HT-29 (cell line): ENCODE measurements at places on chromosomes 6 and 20. TPM values are rescaled to one million over a fixed set of nuclear protein-coding genes. Genes with fewer than 3 reads are reported as not detected.

GRCh38 chr20:2767768-2768631, 32.4 kb downstream of the CPXM1 start:
- peak; percentile 54 for DNase-seq

GRCh38 chr20:23114448-23115082, 28.4 kb upstream of the CD93 start:
- no peak for DNase-seq

- no peak for DNase-seq
These were observed 18.9 kb upstream of the SYNJ2 start for GRCh38 chr6:157962601-157963302.

- no peak for DNase-seq
These were observed 58.7 kb downstream of the BCKDHB start for GRCh38 chr6:80165143-80165542.

The FABP7 gene
- total RNA-seq = not detected in 2 replicates

The DUSP15 gene
- not detected in 2 replicates for total RNA-seq

GRCh38 chr6:7910298-7910653, 312 bp downstream of the TXNDC5 start:
- no peak for DNase-seq

DNA sequence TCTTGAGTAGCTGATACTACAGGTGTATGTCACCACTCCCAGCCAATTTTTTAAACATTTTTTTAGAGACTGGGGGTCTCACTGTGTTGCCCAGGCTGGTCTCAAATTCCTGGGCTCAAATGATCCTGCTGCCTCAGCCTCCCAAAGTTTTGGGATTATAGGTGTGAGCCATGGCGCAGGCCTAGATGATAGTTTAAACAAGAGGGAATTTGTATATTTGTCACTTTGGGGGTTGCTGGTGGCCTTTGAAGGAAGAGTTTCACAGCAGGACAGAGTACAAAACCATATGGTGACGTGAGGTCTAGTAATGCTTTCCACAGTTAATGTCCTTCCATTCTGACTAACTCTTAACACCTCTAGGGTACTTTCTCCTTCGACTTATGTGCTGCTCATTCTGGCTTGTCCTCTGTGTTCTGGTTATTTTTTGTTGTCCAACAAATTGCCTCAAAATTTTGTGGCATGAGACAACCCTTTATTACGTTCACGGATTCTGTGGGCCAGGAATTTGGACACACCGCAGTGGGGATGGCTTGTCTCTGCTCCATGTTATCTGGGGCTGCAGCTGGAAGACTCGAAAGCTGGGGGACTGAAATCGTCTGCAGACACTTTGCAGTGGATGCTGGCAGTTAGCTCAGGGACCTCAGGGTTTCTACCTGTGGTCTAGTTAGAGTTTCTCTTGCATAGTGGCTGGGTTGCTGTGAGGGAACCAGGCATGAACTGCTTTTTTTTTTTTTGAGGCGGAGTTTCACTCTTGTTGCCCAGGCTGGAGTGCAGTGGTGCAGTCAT, 23.0 kb upstream of the IER3 start:
- no peak for DNase-seq

GRCh38 chr20:51208162-51208561, 185.3 kb upstream of the KCNG1 start:
- DNase-seq = no peak

DNA sequence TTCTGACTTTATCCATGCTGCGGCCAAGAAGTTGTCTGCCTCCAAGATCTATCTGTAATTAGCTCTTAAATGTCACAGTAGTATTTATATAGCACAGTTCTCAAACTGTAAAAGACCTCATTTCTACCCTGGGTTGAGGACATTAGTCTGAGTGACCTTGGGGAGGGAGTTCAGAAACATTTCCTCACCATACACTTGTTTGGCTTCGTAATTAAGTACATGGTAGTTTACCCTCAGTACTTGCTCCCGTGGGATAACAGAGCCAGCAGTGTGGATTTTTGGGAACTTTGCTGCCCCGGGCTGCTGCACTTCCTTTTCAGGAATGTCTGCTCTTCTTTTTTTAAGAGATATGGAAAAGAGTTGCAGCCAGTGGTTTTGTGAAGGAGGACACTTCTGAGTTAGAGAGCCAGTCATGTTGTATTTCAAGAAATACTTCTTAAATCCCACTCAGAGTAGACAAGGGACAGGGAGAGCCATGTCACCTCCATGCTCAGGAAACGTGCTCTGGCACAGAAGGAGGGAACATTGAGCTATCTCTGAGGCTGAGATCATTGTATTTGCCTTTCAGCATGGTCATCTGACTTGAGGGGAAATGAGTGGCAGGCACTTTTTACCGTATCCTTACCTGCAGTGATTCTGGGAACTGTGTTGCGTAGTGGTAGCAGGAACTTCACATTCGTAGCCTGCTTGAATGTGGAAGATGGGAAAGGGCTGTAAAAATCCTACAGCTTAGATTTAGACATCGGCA, 33.6 kb downstream of the RPRD1B start:
- DNase-seq = no peak

- DNase-seq = no peak
These were observed 275.0 kb upstream of the SPTLC3 start for GRCh38 chr20:12733811-12734210.

The NOX3 gene
- total RNA-seq = not detected in 2 replicates

The ELOVL4 gene
- total RNA-seq = not detected in 2 replicates

GRCh38 chr6:88455317-88455716, 289.2 kb upstream of the CNR1 start:
- no peak for DNase-seq

The LY6G6C gene
- total RNA-seq = not detected in 2 replicates

GRCh38 chr6:39695447-39695846, 29.8 kb downstream of the KIF6 start:
- DNase-seq = no peak

DNA sequence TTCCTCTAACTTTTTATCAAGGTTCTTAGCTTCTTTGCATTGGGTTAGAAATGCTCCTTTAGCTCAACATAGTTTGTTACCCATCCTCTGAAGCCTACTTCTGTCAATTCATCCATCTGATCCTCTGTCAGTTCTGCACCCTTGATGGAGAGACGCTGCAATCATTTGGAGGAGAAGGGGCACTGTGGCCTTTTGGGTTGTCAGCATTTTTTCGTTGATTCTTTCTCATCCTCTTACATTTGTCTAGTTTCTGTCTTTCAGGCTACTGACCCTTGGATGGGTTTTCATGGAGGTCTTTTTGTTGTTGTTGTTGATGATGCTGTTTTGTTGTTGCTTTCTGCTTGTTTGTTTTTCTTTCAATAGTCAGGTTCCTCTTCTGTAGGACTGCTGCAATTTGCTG, 26.3 kb upstream of the HMGN3 start:
- DNase-seq = no peak

DNA sequence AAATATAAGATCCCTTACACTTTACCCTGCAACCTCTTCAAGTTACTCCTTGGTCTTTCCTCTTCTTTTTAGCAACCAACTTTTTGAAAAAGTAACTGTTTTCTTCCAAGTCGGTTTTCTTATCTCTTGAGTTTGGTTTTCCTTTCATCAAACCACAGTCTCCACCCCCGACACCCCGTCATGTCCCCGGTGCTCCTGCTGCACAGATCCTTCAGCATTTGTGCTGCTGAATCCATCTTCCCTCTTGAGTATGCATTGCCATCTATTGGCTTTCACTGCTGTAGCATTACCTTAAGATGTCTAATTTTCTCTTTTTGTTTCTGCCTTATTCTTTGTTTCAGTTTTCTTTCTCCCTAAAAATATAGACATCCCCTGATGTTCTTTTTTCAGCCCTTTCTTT, 11.9 kb upstream of the TNFRSF21 start:
- DNase-seq = no peak

- no peak for DNase-seq
These were observed 397.5 kb downstream of the HDGFL1 start for GRCh38 chr6:22966691-22967422.

DNA sequence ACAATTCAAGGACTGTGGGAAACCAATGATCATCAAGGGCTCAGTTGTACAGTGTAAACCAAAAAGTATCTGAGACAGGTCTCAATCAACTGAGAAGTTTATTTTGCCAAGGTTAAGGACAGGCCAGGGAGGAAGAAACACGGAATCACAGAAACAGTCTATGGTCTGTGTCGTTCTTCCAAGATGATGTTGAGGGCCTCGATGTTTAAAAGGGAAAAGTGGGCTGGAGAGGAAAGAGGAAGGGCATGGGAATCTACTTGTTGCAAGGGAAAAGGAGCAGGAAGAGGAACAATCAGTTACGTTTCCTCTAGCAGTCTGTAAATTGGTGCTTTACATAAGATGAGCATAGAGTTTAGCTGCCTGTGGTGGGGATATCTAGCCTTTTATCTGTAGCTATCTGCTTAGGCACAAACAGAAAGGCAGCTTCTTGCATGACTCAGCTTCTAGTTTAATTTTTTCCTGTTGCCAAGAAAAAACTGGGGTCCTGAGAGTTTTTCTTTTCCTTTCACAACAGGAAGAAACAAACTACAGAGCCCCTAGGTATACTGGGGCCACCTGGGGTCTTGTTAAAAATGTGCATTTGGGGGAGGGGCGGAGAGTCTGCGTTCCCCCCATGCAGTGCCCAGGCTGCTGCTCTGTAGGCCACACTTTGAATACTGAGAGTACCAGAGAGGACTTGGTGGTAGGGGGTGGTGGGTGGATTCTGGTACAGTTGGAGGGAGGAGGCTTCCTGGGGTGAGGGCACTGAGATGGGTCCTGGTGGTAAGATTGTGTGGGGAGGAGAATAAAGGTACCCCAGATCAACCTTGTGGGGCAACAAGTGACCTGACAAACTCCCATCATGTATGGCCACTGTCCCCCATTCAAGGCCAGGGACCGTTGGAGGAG, 35.3 kb upstream of the EZR start:
- DNase-seq = peak; percentile 57

The GPSM3 gene
- 2.2 and 4.7 TPM in 2 replicates for total RNA-seq

DNA sequence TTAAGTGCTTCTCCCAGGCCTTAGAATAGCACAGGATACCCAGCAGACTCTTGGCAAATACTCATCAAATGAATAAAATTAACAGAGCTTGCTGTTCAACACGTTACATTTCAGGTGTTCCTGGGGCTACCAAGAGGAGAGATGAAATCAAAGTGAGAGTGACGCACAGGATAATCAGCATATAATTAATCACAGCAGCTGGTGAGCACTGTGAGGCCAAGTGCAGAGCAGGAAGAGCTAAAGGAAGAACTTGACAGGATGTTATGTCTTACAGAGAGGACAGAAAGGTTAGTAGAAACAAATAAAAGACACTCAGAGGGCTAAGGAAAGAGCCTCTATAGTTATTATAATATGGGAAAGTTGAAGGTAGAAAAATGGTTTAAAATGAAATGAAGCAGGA, 8.8 kb downstream of the PPIL1 start:
- no peak for DNase-seq

The EFCAB8 gene
- total RNA-seq = 0.10 and 0.86 TPM in 2 replicates

The TOX2 gene
- 0.18 and 1.9 TPM in 2 replicates for total RNA-seq

DNA sequence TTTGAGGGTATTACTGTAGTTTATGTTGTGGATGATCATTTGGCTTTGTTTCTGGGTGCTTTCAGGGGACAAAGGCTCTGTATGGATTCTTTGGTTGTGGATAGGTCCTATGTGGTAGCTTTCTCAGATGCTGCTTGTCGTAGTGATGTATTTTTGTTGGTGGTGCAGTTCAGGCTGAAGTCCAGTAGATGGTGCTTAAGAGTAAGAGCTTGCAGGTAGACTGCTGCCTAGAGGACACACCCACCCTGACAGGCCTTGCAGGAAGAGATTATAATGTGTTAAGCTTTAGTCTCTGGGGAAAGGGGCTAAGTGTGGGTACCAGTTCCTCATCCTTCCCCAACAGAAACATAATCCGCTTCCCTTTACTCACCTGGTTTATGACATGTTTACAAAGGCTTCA, 62.6 kb upstream of the ADGRB3 start:
- peak; percentile 41 for DNase-seq

DNA sequence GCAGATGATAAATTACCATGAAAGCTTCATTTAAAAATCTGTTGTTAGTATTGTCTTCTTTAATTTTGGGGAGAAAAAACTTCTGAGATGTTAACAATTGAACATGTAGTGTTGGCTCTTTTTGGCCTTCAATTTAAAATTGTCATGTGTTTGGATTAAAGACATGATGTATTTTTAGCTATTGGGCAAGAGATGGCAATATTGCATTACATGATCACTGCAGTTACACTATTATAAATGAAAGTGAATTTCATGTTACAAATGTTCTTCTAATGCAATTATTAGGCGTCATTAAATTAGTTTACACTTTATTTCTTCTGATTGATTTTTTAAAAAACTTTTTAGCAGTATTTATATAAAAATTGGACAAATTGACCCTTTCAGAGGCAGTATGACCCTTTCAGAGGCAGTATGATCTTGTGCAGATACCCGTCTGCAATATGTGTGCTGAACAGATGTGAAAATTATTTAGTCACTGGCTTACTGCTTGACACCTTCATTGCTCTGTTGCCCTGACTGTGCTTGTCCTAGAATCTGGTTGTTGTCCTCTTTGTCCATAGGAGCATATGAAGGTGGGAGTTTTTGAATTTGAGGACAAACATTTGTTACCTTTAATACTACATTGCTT, 25.8 kb downstream of the CDKAL1 start:
- DNase-seq = no peak

The ADGRF5 gene
- total RNA-seq = 0.05 TPM in 1 of 2 replicates, not detected in the other

- peak; percentile 68 for DNase-seq
These were observed 516 bp downstream of the LRRC1 start for GRCh38 chr6:53795340-53795701.

DNA sequence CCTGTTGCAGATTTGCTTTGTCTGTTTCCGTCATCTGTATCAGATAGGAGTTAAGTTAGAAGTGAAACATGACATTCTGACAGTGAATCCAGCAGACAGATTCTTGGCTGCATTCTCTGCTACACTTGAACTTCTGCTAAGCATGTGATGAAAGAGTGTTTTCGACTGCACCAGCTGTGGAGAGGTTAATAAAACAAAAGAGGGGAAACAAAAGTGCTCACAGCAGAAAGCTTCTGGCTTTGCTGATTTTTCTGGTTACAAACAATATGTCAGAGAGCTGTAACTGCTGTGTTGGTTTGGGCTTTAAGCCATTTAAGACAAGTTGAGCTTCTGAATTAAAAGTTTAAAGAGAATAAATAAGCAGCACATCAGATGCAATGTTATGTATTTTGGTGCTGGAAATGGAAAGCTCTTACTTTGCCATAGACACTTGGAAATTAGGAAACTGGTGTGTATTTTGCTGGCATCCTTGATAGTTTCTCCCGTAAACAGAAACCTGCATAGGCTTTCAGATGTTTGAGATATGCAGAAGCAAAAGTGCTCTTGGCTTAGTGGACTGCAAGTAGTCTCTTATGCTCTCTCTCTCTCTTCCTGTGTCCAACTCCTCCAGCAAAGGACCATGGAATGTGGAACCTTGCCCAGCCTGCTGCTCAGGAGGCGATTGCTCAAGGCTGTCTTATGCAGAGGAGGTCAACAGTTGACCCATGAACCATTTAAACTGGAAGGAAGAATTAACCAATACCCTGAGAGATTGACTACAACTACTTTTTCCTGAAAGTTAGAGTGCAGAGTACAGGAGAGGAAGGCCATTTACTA, 104.9 kb downstream of the RPS12 start:
- peak; percentile 49 for DNase-seq

The TBX18 gene
- total RNA-seq = not detected in 2 replicates

DNA sequence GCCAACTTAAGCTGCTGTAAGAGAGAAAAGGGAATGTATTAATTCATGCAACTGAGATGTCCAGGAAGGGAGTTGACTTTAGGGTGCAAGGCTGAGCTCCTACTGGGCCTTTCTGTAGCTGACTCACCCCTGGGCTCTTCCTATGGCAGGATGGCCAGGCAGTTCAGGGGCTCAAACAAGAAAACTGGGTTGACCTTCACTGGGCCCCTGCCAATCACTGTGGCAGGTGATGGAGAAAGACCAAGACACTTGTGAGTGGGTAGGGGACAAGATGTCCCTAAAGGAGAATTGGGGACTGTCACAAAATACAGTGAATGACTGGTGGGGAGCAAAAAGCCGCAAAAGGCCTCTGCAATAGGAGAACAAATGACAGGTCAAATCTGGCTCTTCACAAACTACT, 21.5 kb upstream of the RALGAPA2 start:
- DNase-seq = no peak

The SRMS gene
- total RNA-seq = 0.13 TPM in 1 of 2 replicates, not detected in the other
